ENCODE measurements at places on chromosomes 11 and 22.

GRCh38 chr11:89015614-89016013 is 50.2 kb downstream of the GRM5 start:
- no peak for DNase-seq

DNA sequence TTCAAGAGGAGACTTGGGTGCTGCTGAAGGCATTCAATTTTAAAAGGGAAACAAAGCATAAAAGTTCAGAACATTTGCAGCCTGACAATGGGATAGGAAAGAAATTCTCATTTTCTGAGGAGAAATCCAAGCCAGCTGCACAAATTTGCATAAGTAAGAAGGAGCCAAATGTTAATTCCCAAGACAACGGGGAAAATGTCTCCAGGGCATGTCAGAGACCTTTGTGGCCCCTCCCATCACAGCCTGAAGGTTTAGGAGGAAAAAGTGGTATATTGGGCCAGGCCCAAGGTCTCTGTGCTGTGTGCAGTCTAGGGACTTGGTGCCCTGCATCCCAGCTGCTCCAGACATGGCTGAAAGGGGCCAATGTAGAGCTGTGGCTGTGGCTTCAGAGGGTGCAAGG is 12.7 kb upstream of the OR51F1 start:
- DNase-seq, result no peak

- DNase-seq, result no peak
Measured at GRCh38 chr22:44452531-44453420, 45.3 kb downstream of the RTL6 start.

GRCh38 chr11:16862726-16863125 is 124.3 kb downstream of the C11orf58 start:
- no peak for DNase-seq

GRCh38 chr11:72308226-72309073 is 64.5 kb upstream of the PHOX2A start:
- no peak for DNase-seq

DNA sequence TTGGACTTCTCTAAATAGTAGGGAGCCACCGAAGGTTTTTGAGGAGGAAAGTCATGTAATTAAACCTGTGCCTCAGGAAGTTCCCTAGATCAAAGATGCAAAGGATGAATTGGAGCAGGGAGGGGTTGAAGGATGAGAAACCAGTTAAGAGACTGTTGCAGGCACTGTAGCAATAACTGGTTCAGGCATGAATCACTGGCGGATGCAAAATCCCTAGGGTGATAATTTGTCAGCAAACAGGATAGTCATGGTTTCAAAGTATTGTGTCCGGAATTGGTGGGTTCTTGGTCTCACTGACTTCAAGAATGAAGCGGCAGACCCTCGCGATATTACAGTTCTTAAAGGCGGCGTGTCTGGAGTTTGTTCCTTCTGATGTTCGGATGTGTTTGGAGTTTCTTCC is 19.9 kb downstream of the TRIOBP start:
- DNase-seq, result no peak

Measured in inflammatory macrophage treated with lipopolysaccharide for 1 hour (primary cell).